Nucleus accumbens (tissue), 56 donors: ENCODE measurements at places on chromosomes 3 and 15.

DNA sequence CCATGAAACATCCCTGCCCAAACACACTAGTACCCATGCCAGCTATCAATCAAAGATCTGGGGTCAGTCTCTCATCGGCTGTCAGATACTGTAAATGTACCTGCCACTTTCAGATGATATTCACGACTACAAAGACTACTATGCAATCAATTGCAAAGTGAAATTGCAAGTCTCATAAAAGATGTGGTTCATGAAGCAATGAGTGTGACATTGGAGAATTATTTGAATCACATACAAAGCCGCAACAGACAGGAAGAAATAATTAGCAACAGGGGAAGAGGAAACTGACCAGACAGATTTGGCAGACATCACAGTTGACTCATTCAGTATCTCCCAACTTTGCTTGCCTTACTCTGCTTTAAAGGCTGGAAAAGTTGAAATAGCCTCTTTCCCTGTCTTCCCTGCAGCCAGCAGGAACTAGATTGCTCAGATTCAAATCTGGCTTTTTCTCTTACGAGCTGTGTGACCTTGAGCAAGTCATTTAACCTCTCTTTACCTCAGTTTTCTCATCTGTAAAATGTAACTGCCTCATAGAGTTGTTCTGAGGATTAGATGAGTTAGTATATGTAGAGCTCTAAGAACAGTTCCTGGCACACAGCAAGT lies 95.7 kb upstream of the C3orf80 start:
- DNase-seq = no peak

GRCh38 chr3:108001457-108001856 lies 89.4 kb downstream of the CD47 start:
- DNase-seq = no peak

DNA sequence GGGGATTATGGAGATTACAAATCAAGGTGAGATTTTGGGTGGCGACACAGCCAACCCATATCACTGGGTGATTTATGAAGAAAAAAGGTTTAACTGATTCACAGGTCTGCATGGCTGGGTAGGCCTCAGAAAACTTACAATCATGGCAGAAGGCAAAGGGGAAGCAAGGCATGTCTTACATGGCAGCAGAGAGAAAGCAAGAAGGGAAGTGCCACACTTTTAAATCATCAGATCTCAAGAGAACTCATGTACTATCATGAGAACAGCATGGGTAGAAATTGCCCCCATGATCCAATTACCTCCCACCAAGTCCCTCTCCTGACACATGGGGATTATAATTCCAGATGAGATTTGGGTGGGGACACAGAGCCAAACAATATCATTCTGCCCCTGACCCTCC lies 59.7 kb downstream of the DPH6 start:
- DNase-seq = no peak

- DNase-seq = no peak
Measured at GRCh38 chr3:159380891-159381290, 579.0 kb downstream of the MFSD1 start.

GRCh38 chr3:64352639-64352992 lies 127.3 kb upstream of the PRICKLE2 start:
- DNase-seq = no peak

DNA sequence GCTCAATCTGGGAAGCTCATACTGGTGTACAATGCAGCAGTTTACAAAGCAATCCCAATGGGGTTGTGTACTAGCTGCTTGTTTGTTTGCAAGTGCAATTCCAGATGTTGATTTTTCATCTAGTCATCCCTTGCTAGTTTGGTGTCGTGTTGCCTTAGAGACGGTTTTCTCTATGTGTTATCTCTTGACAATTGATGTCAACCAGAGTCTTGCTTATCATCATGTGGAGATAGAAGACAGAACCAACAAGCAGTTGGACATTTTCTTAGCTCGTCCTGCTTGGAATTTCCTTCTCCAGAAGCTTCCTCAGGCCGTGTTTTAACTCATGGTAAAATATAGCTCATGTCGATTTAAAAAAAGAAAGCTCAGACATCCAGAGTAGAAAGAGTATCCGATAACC lies 262.0 kb upstream of the KCNH8 start:
- DNase-seq = no peak

- DNase-seq = no peak
Measured at GRCh38 chr15:84961707-84962106, 19.9 kb upstream of the PDE8A start.

- DNase-seq = no peak
Measured at GRCh38 chr15:52680761-52681160, 1.6 kb upstream of the ATOSA start.

GRCh38 chr3:52523386-52524257 lies 10.0 kb downstream of the NT5DC2 start:
- DNase-seq = no peak

DNA sequence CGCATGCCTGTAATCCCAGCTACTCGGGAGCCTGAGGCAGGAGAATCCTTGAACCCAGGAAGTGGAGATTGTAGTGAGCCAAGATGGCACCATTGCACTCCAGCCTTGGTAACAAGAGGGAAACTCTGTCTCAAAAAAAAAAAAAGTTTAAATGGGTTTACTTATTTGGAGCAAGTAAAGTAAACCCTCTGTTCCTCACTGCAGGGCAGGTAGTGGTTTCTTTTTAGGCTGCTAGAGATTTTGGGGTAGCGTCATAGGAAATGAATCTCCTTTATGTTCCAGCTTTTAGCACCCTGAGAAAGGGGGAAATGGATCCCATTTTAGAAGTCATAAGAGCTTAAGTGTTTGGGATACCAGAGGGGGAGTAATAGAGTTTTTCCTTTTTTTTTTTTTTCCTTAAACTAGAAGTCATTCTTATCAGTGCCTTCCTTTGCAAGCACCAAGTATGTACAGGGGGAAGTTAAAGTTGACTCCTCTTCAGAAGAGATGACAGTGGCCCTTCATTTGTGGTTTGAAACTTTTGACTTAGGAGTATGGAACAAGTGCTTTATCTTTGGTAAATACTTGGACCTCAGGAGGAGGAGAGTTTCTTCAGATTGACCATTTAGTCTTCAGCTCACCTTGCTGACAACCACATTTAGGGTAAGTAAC lies 8.0 kb downstream of the PXK start:
- DNase-seq = no peak

- no peak for DNase-seq
Measured at GRCh38 chr3:187858041-187858440, 112.8 kb upstream of the BCL6 start.

GRCh38 chr3:176767385-176767784 lies 429.9 kb downstream of the TBL1XR1 start:
- DNase-seq = no peak

DNA sequence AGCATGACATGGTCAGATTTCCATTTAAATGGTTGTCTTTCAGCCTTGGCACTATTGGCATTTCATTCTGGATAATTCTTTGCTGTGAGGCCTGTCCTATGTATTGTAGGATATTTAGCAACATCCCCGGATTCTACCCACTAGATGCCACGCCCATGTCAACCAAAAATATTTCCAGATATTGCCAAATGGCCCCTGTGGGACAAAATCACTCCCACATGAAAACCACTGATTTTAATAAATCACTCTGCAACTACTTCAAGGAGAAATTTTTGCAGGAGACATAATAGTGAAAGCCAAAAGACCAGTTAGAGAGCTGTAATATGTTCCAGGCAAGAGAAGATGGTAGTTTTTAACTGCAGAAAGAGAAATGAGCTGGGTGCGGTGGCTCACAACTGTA lies 55.9 kb upstream of the RARB start:
- no peak for DNase-seq

- peak; percentile 19 for DNase-seq
Measured at GRCh38 chr3:115819785-115820384, 196.6 kb downstream of the GAP43 start.

DNA sequence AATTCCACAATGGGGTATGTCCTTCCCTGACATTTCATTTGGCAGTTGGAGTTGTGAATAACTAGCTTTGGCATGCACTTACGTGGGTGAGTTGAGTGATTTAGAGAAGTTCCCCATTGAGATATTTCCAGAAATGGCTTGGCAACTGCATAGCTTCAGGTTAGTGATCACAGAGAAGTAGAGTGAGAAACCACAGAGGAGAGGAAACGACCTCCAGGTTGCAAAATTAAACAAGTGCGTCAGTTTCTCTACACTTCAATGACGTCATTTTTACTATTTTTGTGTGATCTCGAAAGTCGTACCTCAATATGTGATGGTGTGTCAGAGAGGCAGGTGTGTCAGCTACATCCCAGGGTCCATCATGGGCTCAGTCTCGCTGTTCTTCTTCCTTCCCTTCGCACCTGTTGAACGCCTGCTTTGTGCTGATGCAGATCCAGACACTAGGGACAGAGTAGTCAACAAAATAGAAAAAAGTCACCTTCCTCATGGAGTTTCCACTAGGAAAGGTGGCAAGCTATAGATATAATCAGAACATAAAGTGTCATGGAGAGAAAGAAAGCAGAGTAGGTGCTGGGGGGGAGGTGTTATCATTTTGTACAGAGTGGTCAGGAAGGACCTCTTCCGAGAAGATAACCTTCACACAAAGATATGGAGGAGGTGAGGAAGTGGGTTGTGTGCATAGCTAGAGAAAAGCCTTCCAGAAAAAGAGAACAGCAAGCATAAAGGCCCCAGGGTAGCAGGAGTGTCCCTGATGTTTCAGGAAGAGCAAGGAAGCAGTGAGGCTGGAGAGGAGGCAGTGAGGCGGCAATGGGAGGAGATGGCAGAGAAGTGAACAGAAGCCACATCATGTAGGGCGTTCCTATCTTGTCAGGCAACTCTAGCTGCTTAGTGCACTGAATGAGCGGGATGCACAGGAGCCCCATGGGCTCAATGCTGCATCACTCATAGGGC lies 75.6 kb downstream of the MCTP2 start:
- DNase-seq = no peak

DNA sequence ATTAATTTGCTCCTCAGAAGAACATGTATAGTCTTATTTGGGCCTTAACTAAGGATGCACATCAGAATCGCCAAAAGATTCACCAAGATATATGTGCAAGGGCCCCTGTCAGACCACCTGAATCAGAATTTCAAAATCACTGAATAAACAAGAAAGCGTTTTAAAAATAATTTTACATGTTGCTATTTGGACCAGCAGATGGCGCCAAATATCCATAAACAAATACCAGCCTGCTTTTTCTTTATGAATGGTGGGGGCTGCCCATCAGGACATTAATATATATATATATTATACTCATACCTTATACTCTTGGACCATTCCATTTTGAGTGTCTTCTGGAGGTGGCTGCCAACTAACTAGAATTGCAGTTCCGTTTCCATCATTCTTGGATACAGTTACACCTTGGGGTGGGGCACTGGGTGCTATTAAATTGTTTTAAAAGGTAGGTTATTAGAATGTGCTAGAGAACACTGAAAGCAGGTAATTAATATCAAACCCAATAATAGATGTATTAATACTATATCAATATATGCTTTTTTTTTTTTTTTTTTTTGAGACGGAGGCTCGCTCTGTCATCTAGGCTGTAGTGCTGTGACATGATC lies 1108.3 kb downstream of the ROBO1 start:
- DNase-seq = no peak

GRCh38 chr3:102297072-102297658 lies 137.7 kb upstream of the ZPLD1 start:
- DNase-seq = no peak

- DNase-seq = no peak
Measured at GRCh38 chr3:195173657-195174056, 97.3 kb downstream of the XXYLT1 start.

GRCh38 chr3:120823156-120823555 lies 80.6 kb downstream of the GTF2E1 start:
- no peak for DNase-seq

DNA sequence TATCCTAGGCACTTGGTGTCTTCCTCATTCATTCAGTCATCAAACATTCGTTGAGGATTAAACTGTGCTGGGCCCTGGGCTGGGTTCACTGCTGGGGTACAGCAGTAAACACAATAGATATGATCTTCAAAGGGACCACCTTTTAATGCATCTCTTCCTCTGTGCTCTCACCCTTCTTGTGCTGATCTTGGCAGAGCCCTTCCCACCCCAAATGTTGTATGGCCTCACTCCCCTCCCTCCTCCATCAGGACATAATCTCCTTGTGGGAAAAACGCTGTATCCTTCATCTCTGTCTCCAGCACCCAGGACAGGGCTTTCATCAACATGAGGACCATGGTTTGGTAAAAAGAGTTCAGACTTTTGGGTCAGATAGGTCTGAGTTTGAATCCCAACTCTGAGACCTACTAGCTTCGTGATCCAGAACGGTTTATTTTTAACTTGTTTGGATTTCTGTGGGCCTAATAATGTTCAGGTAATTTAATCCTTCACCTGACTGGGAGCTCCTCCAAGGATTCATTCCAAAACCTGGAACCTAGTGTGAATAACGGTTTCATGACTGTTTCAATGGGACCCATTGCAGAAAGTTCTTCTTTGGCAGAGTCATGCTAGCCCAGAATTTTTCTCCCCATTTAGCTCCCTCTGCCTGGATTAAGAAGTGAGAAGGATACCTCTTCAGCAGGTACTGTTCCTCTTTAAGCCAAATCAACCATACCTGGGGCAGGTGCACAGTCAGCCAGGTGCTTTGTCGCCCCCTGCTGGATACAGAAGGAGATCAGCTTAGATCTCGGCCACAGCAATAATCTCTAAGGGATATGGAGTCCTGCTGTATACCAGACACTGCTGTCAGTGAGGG lies 5.2 kb upstream of the WNT7A start:
- no peak for DNase-seq

DNA sequence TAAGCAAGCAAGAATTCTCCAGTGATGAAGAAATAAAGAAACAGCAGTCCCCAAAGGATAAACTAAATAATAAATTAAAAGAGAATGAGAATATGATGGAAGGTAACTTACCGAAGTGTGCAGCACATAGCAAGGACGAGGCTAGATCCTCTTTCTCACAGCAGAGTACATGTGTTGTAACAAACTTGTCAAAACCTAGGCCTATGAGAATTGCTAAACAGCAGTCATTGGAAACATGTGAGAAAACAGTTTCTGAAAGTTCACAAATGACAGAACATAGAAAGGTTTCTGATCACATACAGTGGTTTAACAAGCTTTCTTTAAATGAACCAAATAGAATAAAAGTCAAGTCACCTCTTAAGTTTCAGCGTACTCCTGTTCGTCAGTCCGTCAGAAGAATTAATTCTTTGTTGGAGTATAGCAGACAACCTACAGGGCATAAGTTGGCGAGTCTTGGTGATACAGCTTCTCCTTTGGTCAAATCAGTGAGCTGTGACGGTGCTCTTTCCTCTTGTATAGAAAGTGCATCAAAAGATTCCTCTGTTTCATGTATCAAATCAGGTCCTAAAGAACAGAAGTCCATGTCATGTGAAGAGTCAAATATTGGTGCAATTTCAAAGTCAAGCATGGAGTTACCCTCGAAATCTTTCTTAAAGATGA lies 4.5 kb upstream of the SCG5 start:
- DNase-seq = no peak

- DNase-seq = no peak
Measured at GRCh38 chr3:156814295-156814694, 11.9 kb upstream of the LEKR1 start.
